A549 treated with Hydrocortisone at 1 μM for 4 hours (cell line): ENCODE measurements at places on chromosomes 12 and 14. TPM values are rescaled to one million over a fixed set of nuclear protein-coding genes. Genes with fewer than 3 reads are reported as not detected.

Gene SLC10A1
- not detected in 5 replicates for total RNA-seq

Gene SERPINA3
- 11.8 to 16.1 TPM (median 13.4 TPM) in 5 replicates for total RNA-seq

Gene RTN1
- 0.07 to 0.12 TPM (median 0.12 TPM) in 3 of 5 replicates, not detected in the others for total RNA-seq

Gene AICDA
- 0.13 to 0.28 TPM (median 0.24 TPM) in 5 replicates for total RNA-seq

Gene GALC
- 8.9 to 13.2 TPM (median 12.5 TPM) in 5 replicates for total RNA-seq

Gene FGF23
- not detected in 5 replicates for total RNA-seq

Gene SOX5
- not detected in 5 replicates for total RNA-seq

Gene SLC4A8
- 1.1 to 1.5 TPM (median 1.3 TPM) in 5 replicates for total RNA-seq

Gene RAD9B
- total RNA-seq, result 0.14 to 0.60 TPM (median 0.46 TPM) in 5 replicates

Gene ZNF26
- 7.0 to 10.3 TPM (median 7.8 TPM) in 5 replicates for total RNA-seq

Gene IL23A
- total RNA-seq, result 0.43 to 0.69 TPM (median 0.53 TPM) in 5 replicates
